ENCODE measurements at places on chromosomes 13 and 19.

DNA sequence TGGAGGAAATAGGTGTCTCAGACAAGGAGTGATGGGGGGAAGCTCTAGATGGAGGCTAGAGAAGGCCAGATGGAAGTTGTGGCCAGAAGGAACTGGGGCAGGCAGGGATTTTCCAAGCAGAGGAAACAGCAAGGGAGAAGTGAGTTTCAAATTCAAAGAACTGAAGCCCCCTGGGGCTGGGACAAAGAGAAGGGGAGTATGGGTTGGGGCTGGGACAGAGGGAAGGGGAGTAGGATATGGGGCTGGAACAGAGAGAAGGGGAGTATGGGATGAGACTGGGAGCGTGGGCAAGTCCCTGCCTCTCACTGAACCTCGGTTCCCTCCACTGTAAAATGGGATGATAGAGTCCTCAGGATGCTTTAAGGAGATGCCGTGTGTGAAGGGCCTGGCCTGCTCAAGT lies 1.9 kb upstream of the GTF2F1 start:
- no peak for DNase-seq

DNA sequence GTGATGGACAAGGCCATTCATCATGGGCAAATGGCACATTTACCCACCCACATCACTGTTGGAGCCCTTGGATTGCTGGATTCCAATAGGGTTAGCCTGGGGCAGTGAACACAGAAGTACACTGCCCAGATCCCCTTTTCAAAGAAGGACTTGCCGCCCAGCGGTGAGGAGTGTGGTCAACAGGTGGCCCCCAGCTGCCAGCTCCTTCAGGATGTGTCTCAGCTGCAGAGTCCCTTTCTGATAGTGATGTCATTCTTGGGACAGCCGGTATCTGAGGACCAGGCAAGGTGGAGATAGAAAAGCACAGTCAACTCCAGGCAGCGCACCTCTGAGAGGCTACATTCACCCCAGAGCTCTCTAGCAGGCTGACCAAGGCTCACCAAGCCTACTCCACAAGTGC lies 16.9 kb downstream of the ERICH6B start:
- no peak for DNase-seq

GRCh38 chr19:41535029-41535622 lies 40.8 kb upstream of the CEACAM21 start:
- DNase-seq: no peak

GRCh38 chr19:8702350-8702749 lies 3.8 kb upstream of the ACTL9 start:
- peak; percentile 47 for DNase-seq

- no peak for DNase-seq
Measured at GRCh38 chr13:58884353-58885209, 1253.0 kb downstream of the PCDH17 start.

DNA sequence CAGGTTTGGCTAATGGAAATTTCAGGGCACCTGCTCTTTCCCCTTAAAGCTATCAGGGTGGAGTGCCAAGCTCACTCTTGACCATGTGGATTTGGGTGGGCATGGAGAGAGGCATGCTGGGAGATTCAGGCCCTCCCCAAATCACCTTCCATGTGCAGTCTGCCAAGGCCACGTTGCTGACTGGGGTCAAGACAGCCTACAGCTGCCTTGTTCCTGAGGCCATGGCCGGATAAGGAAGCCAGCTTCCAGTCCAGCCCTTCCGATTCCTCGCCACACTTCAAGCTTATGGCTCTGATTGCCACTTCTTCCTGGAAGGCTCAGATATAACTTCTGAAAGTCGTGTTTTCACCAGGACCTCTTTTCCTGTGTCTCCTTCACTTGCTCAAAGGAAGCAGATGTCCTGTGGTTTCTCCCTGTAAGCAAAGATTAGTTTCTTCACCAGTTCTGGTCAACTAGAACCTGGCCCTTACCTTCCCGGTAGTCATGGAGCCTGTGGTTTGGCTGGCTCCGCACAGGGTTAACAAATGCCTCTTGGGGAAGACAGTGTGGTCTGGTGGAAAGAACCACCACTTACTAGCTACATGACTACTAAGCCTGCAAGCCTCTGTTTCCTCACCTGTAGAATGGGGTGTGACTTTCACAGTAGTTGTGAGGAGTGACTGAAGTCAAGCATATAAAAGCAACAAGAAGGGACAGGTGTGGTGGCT lies 16.1 kb upstream of the TPT1 start:
- DNase-seq: no peak

- DNase-seq: no peak
Measured at GRCh38 chr19:55226788-55227187, 1.8 kb downstream of the TMEM86B start.

GRCh38 chr19:55694656-55695491 lies 19.8 kb downstream of the EPN1 start:
- no peak for DNase-seq

DNA sequence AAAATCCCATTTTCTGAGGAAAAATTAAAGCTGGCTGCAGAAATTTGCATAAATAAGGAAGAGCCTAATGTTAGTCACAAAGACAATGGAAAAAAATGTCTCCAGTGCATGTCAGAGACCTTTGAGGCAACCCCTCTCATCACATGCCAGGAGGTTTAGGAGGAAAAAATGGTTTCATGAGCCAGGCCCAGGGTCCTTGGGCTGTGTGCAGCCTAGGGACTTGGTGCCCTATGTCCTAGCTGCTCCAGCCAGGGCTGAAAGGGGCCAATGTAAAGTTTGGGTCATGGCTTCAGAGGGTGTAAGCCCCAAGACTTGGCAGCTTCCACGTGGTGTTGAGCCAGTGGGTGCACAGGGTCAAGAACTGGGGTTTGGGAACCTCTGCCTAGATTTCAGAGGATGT lies 1252.6 kb downstream of the PCDH9 start:
- no peak for DNase-seq

- DNase-seq: peak; percentile 79
Measured at GRCh38 chr19:7533925-7534480, 1.5 kb upstream of the PNPLA6 start.

GRCh38 chr13:25347151-25347550 lies 24.6 kb upstream of the ATP8A2 start:
- DNase-seq: no peak

DNA sequence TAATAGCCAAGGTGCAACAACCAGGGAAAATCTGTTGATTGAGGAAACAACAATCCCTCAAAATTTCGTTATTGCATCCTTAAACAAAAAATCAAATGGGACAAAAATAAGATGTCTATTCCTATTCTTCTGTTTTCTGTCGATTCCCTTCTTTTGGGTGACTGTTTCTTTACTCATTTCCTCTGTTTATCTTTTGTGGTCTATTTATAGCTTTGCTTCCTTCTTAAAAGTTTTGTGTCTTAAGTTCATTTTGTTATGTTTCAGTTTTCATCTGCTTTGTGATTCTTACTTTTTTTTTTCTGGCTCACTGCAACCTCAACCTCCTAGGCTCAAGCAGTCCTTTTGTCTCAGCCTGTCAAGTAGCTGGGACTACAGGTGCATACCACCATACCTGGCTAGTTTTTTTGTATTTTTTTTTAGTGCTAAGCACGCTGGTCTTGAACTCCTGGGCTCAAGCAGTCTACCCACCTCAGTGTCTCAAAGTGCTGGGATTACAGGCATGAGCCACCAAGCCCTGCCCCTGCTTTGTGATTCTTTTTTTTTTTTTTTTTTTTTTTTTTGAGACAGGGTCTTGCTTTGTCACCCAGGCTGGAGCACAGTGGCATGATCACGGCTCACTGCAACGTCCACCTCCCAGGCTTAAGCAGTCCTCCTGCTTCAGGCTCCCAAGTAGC lies 10.4 kb downstream of the ZNF146 start:
- no peak for DNase-seq

- DNase-seq: no peak
Measured at GRCh38 chr13:95258619-95259194, 42.5 kb downstream of the ABCC4 start.

DNA sequence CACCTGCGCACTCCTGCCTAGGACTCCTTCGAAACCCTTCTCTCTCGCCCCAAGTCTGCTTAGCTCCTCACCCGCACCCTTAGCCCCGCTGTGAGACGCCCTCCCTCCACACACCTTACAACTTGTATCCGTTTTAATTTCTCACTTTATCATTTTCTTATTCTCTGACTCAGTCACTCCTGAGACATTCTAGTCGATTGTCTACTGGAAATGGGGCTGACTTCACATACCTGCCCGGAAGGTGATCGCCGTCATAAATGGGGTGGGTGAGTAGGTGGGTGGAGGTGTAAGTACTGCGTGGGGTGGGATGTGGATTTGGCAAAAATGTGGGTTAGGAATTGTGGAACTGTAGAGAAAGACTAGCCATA lies 714 bp downstream of the NDFIP2 start:
- peak; percentile 22 for DNase-seq

GRCh38 chr13:34502011-34502410 lies 440.1 kb upstream of the NBEA start:
- DNase-seq: no peak

- no peak for DNase-seq
Measured at GRCh38 chr13:35994131-35994966, 136.8 kb downstream of the DCLK1 start.

- DNase-seq: no peak
Measured at GRCh38 chr13:84393981-84394625, 511.8 kb upstream of the SLITRK1 start.

GRCh38 chr19:49875177-49875576 lies 2.0 kb downstream of the AKT1S1 start:
- no peak for DNase-seq

GRCh38 chr19:17648097-17648660 lies 40.0 kb downstream of the UNC13A start:
- DNase-seq: no peak

GRCh38 chr13:98856983-98857382 lies 104.5 kb upstream of the SLC15A1 start:
- no peak for DNase-seq

GRCh38 chr19:1558552-1558951 lies 9.6 kb downstream of the MEX3D start:
- no peak for DNase-seq

DNA sequence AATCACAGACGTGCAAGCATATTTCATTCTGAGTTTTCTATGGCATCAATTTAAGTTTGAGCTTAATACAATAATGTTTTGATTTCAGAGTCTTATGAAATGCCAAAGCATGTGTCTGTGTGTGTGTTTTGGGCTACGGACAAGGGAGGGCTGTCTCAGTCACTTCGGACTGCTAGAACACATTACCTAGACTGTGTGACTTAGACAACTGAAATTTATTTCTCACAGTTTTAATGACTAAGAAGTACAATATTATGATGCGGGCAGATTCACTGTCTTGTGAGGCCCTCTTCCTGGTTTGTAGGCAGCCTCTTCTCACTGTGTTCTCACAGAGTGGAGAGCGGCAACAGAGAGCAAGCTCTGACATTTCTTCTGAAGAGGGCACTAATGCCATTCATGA lies 1202.0 kb downstream of the EFNB2 start:
- no peak for DNase-seq

DNA sequence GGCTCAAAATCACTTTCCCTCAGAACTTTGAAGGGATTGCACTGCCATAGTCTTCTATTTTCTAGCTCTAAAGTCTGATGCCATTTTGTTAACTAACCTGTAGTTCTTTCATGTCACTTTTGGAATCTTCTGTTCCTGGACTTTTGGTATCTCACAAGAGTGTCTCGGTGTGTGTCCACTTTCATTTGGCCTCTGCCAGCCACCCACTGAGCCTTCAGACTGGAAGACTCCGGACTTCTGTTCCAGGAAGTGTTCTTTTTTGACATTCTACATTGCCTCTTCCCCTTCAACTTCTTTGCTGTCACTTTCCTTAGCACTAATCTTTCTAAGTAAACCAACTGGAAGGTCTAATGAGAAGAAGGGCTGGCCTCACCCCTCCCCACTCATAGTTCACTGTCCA lies 25.0 kb upstream of the LAMP1 start:
- no peak for DNase-seq

GRCh38 chr13:47397739-47398138 lies 500.9 kb upstream of the HTR2A start:
- no peak for DNase-seq

- DNase-seq: no peak
Measured at GRCh38 chr19:32717496-32717895, 2.1 kb upstream of the TDRD12 start.

DNA sequence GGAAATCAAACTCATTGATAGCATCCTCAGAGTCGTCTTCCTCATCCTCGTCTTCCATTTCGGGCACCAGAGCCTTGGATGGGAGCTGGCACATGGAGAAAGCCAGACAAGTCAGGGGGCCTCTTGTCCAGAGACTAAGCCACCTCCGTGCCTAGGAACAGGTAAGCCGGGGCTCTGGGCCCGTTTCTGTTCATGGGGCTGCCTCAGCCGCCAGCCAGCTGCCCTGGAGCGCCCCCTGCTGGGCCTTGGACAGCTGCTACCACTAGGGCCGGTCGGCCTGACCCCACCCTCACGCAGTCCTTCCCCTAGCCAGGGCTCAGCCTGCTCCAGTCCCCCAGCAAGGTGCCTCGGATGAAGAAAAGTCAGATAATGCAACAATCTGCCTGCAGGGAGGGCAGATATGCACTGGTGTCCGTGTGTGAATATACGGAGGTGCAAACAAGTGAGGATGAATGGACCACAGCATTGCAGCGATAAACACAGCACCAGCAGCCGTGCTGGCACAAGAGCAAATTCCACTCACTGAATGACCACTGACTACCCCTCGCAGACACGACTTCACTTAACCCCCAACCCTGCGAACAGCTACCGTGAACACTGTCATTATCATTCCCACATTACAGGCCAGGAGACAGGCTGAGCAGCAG lies 11.9 kb upstream of the PRKD2 start:
- DNase-seq: peak; percentile 73

DNA sequence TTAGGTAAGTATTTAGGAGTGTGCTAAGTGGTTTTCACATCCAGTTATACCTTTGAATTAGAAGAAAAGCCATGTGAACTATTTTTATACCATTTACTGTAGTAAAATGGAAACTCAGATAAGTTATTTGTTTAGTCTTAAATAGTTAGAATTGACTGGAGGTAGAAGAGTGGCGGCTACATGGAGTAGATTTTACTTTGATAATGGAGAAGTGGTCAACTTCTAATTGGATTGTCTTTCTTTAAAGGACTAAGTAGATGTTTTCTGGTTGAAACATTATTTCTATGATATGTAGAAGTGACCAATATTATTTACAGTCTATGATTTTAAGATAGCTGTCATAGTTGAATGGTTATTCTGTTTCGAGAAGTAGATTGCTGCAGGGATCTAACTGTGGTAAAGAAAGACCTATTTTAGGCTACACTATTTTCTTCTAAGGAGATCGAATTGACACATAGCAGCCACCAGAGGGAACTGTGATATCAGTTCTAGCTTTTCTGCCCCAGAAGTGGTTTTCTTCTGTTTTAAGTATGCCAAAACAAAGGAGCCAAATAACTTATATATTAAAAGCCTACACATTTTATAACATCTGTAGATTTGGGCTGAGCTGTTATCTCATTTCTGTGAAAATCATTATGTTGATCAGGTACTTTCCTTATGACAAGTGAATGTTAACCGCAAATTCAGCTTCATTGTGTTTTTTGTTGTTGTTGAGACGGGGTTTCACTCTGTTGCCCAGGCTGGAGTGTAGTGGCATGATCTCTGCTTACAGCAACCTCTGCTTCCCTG lies 26.1 kb downstream of the ZMYM2 start:
- DNase-seq: peak; percentile 27

DNA sequence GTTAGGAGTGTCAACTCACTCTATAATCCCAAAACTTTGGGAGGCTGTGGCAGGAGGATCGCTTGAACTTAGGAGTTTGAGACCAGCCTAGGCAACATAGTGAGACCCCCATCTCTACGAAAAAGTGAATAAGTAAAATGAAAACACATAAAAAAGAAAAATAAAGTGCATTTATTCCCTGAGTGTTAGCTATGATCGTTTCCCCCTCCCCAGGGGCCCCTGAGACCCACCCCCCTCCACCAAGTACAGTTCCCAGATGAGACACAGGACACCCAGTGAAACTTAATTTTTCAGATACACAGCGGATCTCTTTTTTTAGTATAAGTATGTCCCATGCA lies 28.6 kb upstream of the NANOS3 start:
- DNase-seq: no peak

Measured in central memory CD4-positive, alpha-beta T cell (primary cell).